Head of caudate nucleus (tissue), 42 donors: ENCODE measurements at places on chromosomes 5 and 9.

GRCh38 chr5:17829456-17829855 lies 195.2 kb downstream of the TAF11L14 start:
- no peak for DNase-seq

- DNase-seq: no peak
These were observed 198.9 kb downstream of the NXNL2 start for GRCh38 chr9:88733651-88734421.

- DNase-seq: no peak
These were observed 6.2 kb upstream of the SPINK4 start for GRCh38 chr9:33233626-33234342.

- no peak for DNase-seq
These were observed 182.5 kb downstream of the MED10 start for GRCh38 chr5:6195711-6196358.

DNA sequence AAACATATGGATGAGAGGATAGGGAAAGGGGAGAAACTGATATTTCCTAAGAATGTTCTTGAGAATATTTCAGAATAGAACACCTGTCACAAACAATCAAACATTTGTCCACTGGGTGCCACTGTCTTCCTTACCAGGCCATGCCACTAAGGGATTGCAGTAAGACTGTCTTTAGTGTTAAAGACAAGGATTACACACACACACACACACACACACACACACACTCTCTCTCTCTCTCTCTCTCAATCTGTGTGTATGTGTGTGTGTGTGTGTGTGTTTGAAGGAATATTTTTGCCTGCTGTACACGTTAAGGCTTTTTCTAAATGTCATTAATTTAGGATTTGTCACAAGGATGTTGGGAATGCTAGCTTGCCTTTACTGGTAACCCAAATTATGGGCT lies 54.4 kb downstream of the CCDC192 start:
- peak; percentile 51 for DNase-seq
